ENCODE measurements at places on chromosomes 13 and 19. TPM values are rescaled to one million over a fixed set of nuclear protein-coding genes. Genes with fewer than 3 reads are reported as not detected.

Gene ALKBH6
- 46.1 TPM for total RNA-seq

DNA sequence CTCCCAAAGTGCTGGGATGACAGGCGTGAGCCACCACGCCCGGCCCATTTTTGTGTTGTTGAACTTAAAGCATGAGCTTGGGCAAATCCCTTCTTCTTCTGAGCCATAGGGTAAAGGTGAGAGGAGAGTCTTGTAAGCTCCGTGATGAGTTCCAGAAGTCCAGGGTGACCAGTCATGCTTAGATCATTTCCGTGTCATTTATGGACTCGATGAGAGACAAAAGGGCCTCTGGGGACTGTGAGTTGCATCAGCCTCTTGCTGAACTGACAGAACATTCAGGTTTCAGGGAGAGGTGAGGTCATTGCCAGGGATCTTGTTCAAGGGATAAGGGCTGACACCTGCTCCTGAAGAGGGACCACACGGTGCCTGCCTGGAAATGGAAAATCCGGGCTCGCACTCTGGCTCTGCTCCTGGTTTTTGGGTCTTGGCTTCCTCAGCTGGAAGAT, 53.6 kb downstream of the GADD45B start:
- peaks cover 19% of the 10 kb centered on the region for H3K4me1 ChIP-seq
- no peak overlapping the region for H3K4me3 ChIP-seq
- no peaks in the 10 kb centered on the region for H3K27me3 ChIP-seq
- DNase-seq: no peak

DNA sequence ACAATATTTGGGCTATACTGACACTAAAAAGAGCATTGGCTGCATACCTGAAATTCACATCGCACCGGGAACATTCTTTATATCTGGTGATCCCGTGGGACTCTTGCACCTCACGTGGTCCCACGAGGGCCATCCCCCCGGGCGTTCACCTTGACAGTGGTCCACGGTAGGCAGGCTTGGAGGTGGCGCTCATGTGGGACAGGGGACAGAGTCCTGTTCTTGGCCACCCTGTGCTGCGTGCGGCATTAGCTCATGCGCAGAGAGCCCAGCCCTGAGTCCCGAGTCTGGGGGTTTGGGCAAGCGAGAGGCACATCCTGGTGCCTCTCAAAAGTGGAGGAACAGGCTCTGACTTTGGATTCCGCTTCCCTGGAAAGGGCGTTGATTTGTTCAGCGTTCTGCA, 7.5 kb downstream of the GAMT start:
- H3K4me3 ChIP-seq: no peak overlapping the region
- H3K27me3 ChIP-seq: no peaks in the 10 kb centered on the region
- H3K4me1 ChIP-seq: peaks cover 5% of the 10 kb centered on the region
- no peak overlapping the region for H3K27ac ChIP-seq
- H3K36me3 ChIP-seq: peaks cover 26% of the 10 kb centered on the region
- no peak for DNase-seq

GRCh38 chr19:48533770-48534169, 18.2 kb upstream of the SULT2B1 start:
- H3K27ac ChIP-seq: no peak overlapping the region
- no peaks in the 10 kb centered on the region for H3K4me1 ChIP-seq
- peaks cover 6% of the 10 kb centered on the region for H3K27me3 ChIP-seq
- H3K4me3 ChIP-seq: no peak overlapping the region

DNA sequence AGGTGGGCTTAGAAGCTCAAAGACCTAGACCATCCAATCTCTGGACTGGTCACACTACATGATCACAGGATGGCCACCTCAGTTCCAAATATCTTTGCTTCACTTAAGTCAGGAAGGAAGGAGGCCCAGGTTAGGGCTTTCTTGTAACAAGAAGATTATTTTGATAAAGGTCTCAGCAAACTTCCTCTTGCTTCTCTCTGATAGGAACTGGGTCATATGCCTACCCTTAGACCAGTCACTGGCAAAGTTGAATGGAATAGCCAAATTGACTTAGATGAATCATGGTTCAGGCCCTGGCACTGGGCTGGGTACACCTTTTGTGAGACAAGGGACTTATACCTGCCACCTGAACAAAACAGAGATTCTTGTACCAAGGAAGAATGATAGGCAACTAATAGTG, 11.0 kb downstream of the FRY start:
- H3K27ac ChIP-seq: no peak overlapping the region
- no peak for DNase-seq
- peaks cover 4% of the 10 kb centered on the region for H3K36me3 ChIP-seq
- peak overlapping the region; percentile 2 for H3K4me3 ChIP-seq

DNA sequence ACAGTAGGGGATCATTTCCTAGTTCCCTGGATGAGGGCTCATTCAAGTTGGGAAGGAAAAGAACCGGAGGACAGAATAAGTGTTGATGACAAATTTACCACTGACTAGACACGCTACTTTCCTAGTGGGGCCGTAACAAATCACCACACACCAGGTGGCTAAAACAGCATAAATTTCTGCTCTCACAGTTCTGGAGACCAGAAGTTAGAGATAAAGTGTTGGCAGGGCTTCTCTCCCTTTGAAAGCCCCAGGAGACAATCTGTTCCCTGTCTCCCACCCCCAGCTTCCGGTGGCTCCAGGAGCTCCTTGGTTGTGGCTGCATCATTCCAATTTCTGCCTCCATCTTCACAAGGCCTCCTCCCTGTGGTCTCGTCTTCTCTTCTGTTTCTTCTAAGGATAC, 65.4 kb upstream of the ARGLU1 start:
- peaks cover 2% of the 10 kb centered on the region for H3K27me3 ChIP-seq
- H3K36me3 ChIP-seq: no peaks in the 10 kb centered on the region
- no peak overlapping the region for H3K27ac ChIP-seq
- no peaks in the 10 kb centered on the region for H3K4me1 ChIP-seq
- no peak overlapping the region for H3K4me3 ChIP-seq

DNA sequence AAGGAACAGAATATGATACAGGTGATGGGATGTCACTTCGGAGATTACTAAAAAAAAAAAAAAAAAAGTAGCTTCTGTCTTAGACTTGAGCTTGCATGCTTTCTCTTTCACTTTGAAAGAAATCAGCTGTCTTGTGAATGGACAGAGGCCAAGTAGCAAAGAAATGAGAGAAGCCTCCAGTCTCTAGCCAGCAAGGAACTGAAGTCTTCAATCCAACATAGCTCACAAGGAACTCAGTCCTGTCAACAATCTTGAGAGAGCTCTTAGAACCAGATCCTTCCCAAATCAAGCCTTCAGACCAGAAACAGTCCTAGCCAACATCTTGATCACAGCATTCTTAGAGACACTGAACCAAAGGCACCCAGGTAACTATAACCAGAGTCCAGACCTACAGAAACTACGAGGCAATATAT, 7.7 kb downstream of the N4BP2L2 start:
- peaks cover 53% of the 10 kb centered on the region for H3K4me1 ChIP-seq
- peak overlapping the region; percentile 74 for H3K4me3 ChIP-seq
- DNase-seq: peak; percentile 75
- H3K27ac ChIP-seq: peak overlapping the region; percentile 88
- peaks cover 62% of the 10 kb centered on the region for H3K36me3 ChIP-seq

GRCh38 chr19:45139286-45140143, 21.3 kb downstream of the NKPD1 start:
- H3K4me1 ChIP-seq: peaks cover 1% of the 10 kb centered on the region
- H3K36me3 ChIP-seq: peaks cover 3% of the 10 kb centered on the region
- H3K4me3 ChIP-seq: no peak overlapping the region
- H3K27ac ChIP-seq: no peak overlapping the region

DNA sequence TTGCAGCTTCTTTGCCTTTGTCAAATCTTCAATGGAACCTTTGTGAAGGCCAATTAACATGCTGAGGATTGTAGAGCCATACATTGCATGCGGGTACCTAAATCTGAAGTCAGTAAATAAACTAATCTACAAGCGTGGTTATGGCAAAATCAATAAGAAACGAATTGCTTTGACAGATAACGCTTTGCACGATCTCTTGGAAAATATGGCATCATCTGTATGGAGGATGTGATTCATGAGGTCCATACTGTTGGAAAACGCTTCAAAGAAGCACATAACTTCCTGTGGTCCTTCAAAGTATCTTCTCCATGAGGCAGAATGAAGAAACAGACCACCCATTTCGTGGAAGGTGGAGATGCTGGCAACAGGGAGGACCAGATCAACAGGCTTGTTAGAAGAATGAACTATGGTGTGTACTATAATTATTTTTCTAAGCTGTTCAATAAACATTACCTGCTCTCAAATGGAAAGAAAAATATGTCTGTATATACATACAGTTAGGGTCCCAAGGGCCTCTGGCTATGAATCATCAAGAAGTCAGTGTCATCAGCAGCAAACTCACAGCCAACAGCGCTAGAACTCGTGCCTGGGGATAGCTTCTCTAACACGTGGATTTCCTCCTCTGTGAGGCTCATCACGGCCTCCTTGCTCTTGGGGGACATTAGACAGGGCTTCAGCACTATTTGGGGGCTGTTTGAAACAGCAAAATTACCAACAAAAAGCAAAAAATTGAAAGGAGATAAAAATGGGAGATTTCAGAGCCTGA, 2.9 kb upstream of the CD70 start:
- peaks cover 44% of the 10 kb centered on the region for H3K4me1 ChIP-seq
- no peak for DNase-seq
- peak overlapping the region; percentile 38 for H3K4me3 ChIP-seq
- peaks cover 12% of the 10 kb centered on the region for H3K36me3 ChIP-seq
- H3K27me3 ChIP-seq: peaks cover 22% of the 10 kb centered on the region
- peak overlapping the region; percentile 84 for H3K27ac ChIP-seq

- H3K36me3 ChIP-seq: peaks cover 41% of the 10 kb centered on the region
- no peaks in the 10 kb centered on the region for H3K27me3 ChIP-seq
- H3K4me1 ChIP-seq: peaks cover 41% of the 10 kb centered on the region
- peak overlapping the region; percentile 88 for H3K27ac ChIP-seq
- peak; percentile 96 for DNase-seq
Observed at GRCh38 chr19:41351339-41352245, 2.1 kb downstream of the TGFB1 start.

GRCh38 chr13:59337070-59337469, 826.7 kb downstream of the DIAPH3 start:
- no peaks in the 10 kb centered on the region for H3K27me3 ChIP-seq
- DNase-seq: no peak
- no peaks in the 10 kb centered on the region for H3K4me1 ChIP-seq
- H3K4me3 ChIP-seq: no peak overlapping the region

DNA sequence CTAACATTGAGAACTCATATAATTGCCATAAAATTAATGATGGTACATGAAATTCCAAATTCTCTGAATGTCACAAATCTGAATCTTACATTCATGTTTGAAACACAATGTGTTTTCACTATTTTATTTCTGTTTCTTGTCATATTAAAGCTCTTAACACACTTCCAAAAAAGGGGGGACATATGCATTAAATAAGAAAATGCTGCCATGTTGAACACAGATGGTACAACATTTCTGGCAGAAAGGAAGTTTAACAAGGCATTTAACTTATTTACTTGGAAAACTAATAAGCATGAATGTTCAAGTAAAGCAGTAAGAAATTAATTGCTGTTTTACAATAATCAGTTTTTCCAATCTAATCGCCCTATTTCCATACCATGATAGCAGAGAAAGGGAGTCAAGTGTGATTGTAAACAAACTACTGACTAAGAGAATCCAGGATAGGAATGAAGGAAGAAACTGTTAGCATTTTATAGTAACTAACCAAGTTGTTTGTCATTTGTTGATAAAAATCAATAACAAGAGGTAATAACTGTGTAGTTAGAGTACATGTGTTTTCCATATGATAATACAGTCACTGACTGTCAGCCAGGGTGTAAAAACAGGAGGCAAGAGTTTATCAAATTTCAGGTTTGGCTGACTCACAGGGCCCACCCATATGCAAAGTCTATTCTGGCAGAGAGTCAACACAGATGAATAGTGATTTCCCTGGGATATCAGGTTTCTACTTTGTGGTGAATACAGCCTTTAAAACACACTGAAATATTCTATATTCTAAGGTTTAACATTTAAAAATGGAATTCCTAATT, 5.7 kb upstream of the FOXO1 start:
- no peaks in the 10 kb centered on the region for H3K36me3 ChIP-seq
- H3K4me3 ChIP-seq: no peak overlapping the region
- H3K4me1 ChIP-seq: peaks cover 33% of the 10 kb centered on the region
- no peak for DNase-seq

GRCh38 chr19:5563935-5564612, 3.7 kb downstream of the TINCR start:
- DNase-seq: no peak
- no peaks in the 10 kb centered on the region for H3K27me3 ChIP-seq
- H3K4me3 ChIP-seq: no peak overlapping the region
- no peaks in the 10 kb centered on the region for H3K36me3 ChIP-seq
- no peak overlapping the region for H3K27ac ChIP-seq

All from activated CD4-positive, alpha-beta T cell treated with anti-CD3 and anti-CD28 coated beads, Interleukin-2, amount 10 ng/mL, durations not matched to agents 24 days and 14 days (primary cell).